ENCODE measurements at places on chromosomes 13 and 19.
A peak's percentile ranks its signal among the peaks of the same experiment; 100 is the strongest.

DNA sequence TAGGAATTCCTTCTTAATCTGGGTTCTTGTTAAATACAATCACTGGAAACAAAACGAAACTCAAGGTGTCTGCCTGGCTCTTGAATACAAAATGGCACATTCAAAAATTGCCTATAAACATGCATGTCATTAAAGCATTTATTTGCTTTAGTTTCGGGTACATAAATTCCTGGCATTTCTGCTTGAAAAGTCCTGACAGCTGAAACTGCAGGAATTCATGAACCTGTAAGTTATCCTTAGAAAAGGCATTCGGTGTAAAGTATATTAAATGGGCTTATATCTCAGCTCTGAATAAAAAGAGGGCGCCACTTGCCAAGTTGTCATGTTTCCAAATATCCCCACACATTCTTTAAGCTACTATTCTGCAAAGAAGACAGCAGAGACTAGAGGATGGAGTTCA is 32.9 kb downstream of the RXFP2 start:
- no peak for DNase-seq

DNA sequence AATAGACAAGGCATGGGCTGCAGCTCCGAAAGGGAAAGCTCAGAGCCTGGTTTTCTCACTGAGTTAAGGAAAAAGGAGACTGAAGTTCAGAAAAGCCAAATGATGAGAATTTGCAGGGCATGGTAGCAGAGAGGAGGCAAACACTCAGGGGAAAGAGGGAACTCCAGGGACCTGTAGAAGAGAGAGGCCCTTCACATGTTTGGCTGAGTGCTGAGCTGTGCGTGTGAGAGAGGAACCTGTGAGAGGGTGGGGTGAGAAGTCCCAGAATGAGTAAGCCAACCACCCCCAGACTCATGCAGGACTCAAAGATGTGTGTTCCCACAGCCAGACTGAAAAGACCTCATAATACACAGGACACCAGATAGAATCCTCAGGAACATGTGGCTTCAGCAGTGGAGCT is 2.8 kb upstream of the CRYL1 start:
- DNase-seq = no peak

- DNase-seq = no peak
Measured at GRCh38 chr19:1125601-1126467, 22.0 kb downstream of the GPX4 start.

DNA sequence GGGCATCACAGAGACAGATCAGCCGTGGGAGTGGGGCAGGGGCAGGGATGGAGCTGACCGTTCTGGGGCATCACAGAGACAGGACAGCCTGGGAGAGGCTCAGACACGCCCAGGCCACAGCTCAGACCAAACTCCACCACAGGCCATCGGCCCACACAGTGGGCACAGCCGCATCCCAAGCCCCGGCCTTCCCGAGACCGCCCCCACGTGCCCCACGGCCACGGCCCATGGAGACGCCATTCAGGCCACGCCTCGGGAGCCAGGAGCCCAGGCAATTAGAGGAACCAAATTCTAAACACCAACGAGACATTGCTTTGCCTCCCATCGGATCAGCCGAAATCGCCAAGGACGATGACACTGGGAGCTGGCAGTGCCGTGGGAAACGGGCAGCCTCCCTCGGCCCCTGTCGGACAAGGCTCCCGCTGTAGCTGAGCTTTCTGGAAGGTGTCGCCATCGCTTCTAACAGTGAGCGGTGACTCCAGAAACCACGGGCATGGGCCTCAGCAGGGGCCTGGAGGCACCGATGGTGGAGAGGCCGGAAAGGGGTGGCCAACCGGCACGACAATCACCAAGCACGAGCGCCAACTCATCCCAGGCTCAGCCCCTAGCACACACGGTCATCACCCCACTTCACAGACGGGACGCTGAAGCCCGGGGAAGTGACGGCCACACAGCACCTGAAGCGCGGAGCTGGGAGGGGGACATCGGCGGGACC is 2.4 kb downstream of the PIP5K1C start:
- no peak for DNase-seq

GRCh38 chr19:38844093-38844686 is 5.6 kb downstream of the HNRNPL start:
- DNase-seq = no peak

GRCh38 chr19:32570081-32570785 is 10.8 kb upstream of the PDCD5 start:
- peak; percentile 23 for DNase-seq

GRCh38 chr19:44717603-44718002 is 18.7 kb downstream of the CEACAM16 start:
- no peak for DNase-seq

GRCh38 chr19:29532956-29533355 is 7.2 kb downstream of the VSTM2B start:
- no peak for DNase-seq

- no peak for DNase-seq
Measured at GRCh38 chr19:18481505-18482222, 40.2 kb downstream of the ELL start.

- DNase-seq = peak; percentile 53
Measured at GRCh38 chr19:52007806-52008557, at the start of gene ZNF615. ZNF615 (minus strand) TSS chr19:52008211; CDS start chr19:52003711, 4,500 bp downstream.

DNA sequence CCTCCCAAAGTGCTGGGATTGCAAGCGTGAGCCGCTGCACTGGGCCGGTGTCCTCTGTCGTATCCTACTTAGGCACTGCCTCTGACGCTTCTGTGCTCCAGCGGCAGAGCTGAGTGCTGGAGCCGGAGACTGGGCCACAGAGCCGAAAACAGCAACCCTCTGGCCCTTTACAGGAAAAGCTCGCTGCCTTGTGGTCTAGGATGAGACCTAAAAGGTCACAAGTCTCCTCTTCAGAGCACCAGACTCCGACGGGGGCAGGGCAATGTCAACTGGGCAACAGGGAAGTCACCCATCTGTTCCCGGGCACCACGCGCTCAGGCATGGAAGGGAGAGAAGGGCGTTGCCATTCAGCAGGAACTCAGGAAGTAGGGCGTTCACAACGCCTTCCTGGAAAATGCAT is 91.7 kb downstream of the GADD45B start:
- no peak for DNase-seq

All from GM12892 (cell line).